ENCODE measurements at places on chromosomes 7 and 10. TPM values are rescaled to one million over a fixed set of nuclear protein-coding genes. Genes with fewer than 3 reads are reported as not detected.

The STRIP2 gene
- 0.30 TPM for total RNA-seq

GRCh38 chr10:80540981-80541750 is 3.5 kb downstream of the SH2D4B start:
- DNase-seq = peak; percentile 70

DNA sequence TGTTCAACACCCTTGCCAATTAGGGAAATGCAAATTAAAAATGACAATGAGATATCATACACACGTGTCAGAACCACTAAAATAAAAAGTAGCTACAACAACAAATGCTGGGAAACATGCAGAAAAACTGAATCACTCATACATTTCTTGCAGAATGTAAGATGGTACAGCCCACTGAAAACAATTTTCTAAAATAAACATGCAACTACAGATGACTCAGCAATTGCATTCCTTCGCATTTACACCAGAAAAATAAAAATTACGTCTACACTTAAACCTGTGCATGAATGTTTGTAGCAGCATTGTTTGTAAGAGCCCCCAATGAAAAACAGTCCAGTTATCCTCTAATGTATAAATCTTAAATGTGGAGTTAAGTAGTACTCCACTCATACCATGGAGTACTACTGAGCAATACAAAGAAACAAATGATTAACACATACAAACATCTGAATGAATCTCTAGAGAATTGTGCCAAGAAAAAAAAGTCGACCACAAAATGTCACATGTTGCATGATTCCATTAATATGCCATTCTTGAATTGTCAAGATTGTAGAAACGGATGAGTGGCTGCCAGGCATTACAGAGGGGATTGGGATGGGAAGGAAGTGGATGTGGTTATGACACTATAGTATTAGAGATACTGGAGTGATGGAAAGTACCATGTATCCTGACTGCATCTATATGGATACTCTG is 134.6 kb upstream of the NPSR1 start:
- no peak for DNase-seq

- DNase-seq = no peak
These were observed 88.0 kb downstream of the FOXP2 start for GRCh38 chr7:114502454-114503254.

DNA sequence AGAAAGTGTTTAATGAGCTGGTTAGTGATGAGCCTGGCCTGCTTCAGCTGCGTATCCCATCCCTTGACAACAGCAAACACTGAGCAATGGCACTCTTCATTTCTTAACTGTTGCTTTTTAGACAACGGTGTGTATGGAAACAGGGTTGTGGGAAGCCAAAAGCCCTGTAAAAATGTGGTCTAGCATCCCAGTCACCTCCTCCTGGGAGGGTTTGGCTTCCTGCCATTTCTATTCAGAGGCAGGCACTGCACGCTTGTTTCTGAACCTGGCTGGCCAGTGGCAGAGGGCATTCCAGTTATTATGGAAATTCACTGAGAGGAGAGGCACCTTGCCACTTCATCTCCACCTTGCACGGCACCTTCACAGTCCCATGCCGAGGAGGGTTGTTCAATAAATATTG is 123.0 kb upstream of the ADARB2 start:
- no peak for DNase-seq

The HIF1AN gene
- total RNA-seq = 15.0 TPM

The OGDH gene
- 126 TPM for total RNA-seq

The TAF3 gene
- total RNA-seq = 7.4 TPM

- DNase-seq = no peak
These were observed 34.8 kb downstream of the HTR5A start for GRCh38 chr7:155104913-155105312.

DNA sequence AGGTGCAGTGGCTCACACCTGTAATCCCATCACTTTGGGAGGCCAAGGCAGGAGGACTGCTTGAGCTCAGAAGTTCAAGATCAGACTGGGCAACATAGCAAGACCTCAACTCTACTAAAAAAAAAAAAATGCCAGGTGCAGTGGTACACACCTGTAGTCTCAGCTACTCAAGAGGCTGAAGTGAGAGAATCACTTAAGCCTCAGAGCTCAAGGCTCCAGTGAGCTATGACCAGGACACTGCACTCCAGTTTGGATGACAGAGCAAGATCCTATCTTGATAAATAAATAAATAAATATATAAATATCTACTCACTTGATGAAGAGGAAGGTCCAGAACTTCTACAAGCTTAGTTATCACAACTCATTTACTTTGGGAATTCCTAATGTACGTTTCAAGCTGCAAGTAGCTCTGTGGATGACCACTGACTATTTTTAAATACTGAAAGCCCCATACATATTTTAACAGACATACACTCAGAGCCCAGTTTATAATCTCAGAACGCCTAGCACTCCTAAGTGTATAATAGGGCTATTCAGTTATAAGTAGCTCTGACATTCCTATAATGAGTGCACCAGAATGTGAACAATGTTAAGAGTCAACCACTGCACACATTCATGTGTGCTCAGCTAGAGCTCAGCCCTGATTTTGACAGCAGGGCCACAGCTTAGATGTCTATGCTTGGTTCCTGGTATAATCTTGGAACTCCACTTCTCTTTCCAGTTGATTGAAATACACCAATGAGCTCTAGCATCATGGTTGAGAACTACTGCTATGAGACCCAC is 119.1 kb downstream of the CUBN start:
- no peak for DNase-seq

- no peak for DNase-seq
These were observed 9.7 kb downstream of the DYNC1I1 start for GRCh38 chr7:95781961-95782586.

GRCh38 chr10:111126077-111126476 is 49.2 kb downstream of the ADRA2A start:
- no peak for DNase-seq

DNA sequence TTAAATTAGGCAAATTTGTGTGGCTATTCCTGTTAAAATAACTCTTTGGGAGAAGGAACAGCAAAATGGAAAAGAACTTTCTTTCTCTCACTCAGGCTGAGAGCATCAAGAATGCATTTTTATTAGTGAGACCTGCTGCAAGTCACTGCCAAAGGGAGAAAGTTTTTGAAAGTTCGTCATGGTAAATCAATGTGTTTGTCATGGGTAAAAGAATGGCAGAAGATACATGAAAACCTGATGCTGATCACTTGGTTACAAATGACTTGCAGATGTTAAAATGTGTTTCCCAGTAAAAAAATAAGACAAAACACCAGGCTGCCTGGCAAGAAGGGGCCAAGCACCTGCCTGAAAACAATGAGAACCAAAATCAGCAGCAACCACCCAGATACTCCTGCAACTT is 484.7 kb upstream of the NRP1 start:
- no peak for DNase-seq

The SAP25 gene
- not detected for total RNA-seq

DNA sequence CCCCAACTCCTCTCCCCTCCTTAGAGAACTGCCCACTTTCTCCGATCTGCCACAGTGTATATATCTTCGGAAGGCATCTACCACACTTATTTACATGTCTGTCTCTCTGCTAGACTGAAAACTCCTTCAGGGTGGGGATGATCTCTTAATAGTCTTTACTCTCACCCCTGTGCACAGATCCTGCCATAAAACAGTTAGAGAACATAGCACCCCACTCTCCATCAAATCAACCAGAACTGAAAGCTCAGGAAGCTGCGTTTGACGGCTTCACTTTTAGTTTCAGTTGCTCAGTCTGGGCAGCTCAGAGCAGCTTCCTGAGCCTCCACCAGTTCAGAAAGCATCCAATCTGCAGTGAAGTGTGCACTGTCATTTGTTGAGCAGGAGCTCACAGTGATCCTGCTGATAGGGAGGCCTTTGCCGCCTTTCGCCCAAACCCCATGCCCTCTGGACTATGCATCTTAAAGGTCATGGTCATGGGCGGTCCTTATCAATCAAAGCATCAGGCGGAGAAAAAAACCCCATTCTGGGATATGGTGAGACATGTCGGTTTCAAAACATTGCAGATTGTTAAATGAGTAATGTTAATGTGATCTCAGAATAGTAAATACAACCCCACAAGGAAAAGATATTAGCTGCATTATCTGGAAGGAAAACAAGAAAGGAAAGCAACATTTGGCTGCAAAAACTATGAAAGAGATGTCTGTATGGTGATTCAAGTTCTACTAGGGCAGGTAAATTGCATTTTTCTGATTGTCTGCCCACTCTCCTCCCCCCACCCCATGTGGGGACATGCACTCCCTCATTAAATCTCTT is 167.1 kb upstream of the ADO start:
- DNase-seq = no peak
